ENCODE measurements at places on chromosomes 4 and X. TPM values are rescaled to one million over a fixed set of nuclear protein-coding genes. Genes with fewer than 3 reads are reported as not detected.

The NHS gene
- 6.7 TPM for total RNA-seq

DNA sequence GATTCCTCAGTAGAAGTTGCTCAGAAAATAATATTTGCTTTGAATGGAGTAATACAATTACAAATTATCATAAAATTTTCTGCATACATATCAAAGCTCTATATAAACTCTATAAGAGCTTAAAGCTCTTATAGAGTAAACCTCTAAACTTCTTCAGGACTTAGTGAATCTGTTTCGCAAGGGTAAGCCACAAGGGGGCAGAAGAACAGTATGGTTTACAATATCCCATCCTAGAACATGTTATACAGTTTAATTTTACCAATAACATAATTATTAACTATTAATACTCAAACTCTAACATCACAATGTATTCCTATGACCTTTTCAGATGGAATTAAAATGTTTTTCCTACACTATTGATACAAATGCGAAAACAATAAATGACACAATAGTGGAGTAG is 33.8 kb upstream of the SPANXN1 start:
- DNase-seq, result no peak

- no peak for DNase-seq
Observed at GRCh38 chr4:82623121-82623683, 61.4 kb upstream of the TMEM150C start.

DNA sequence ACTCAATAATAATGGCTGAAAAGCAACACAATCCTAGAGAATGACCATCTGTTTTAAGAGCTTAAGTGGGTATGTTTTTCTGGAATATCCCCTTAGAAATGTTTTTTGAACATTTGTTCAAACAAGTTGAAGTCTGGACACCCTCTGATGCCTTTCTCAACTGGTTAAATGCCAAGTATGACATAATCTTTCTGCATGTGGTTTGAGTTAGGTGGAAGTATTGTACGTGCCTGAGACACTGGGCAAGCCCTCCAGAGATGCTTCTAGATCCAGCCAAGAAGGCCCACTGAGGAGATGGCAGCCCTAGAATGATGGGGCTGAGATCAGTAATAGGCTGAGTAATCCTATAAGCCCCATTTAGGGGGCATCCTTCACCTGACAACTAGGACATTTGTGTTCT is 493.1 kb downstream of the MAGEE1 start:
- DNase-seq, result no peak

The BEX4 gene
- total RNA-seq, result 45.1 TPM

GRCh38 chrX:148530464-148531077 is 30.2 kb downstream of the AFF2 start:
- no peak for DNase-seq

DNA sequence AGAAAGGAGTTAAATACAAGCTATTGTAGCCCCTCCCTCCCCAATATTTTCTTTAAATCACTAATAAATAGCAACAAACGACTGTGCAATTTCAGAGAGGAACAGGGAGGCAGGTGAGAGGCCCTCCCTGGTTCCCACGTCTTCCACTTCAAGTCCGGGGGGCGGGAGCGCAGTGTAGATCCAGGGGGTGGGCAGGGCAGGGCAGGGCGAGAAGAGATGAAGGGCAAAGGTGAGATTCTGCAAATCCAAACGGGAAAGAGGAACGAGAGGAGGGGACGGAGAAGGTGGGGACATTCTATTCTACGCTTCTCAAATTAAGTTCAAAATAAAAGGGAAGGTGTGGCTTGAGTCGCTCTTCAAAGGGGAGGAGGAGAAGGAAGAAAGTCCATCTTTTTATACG is 6.8 kb downstream of the NKX6-1 start:
- no peak for DNase-seq

- DNase-seq, result no peak
Observed at GRCh38 chr4:567457-568350, 8.4 kb downstream of the TMEM271 start.

DNA sequence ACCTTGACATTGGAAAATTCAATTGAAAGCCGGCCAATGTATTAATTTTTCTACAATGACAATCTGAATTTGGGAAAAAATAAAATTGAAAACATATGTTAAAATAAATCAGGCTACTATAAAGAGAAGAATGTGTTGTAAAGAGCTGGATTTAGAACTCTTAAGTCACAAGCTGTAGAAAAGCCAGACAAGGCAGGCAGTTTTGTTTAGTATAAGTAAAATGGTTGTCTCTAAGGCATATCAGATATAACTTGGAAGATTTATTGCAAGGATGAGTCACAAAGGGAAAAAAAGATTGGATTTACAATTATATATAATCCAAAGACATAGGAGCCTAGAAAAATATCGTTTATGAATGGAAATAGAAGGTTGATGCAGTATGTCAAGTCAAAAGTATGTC is 549.1 kb upstream of the EPHA5 start:
- no peak for DNase-seq

GRCh38 chr4:15339737-15340136 is 88.1 kb upstream of the C1QTNF7 start:
- no peak for DNase-seq

Data from H1 (cell line).